Cardiac ventricle fibroblast (primary cell): ENCODE measurements at places on chromosomes 7 and 10. TPM values are rescaled to one million over a fixed set of nuclear protein-coding genes. Genes with fewer than 3 reads are reported as not detected.

The ETV1 gene
- total RNA-seq = 9.0 and 17.6 TPM in 2 replicates

The HECW1 gene
- not detected in 2 replicates for total RNA-seq

The SLC13A4 gene
- total RNA-seq = not detected in 2 replicates

The EDRF1 gene
- 9.3 and 9.4 TPM in 2 replicates for total RNA-seq

The MACROH2A2 gene
- 11.1 and 13.6 TPM in 2 replicates for total RNA-seq

The IGFBP3 gene
- total RNA-seq = 1,000 and 1,022 TPM in 2 replicates

The NEURL1 gene
- total RNA-seq = 0.12 and 0.68 TPM in 2 replicates

The CALHM3 gene
- total RNA-seq = not detected in 2 replicates

The FAM171A1 gene
- total RNA-seq = 21.0 and 23.4 TPM in 2 replicates

The PRR15 gene
- total RNA-seq = 4.2 and 4.8 TPM in 2 replicates

The PAPOLB gene
- 0.24 TPM in 1 of 2 replicates, not detected in the other for total RNA-seq

The TMEM176A gene
- total RNA-seq = 0.31 and 0.54 TPM in 2 replicates

The NUTM2E gene
- total RNA-seq = not detected in 2 replicates

The MMRN2 gene
- 2.4 and 3.3 TPM in 2 replicates for total RNA-seq

The SFRP5 gene
- total RNA-seq = 0.10 and 0.19 TPM in 2 replicates

The MMD2 gene
- not detected in 2 replicates for total RNA-seq

The STEAP1 gene
- 102 and 123 TPM in 2 replicates for total RNA-seq

The SH2B2 gene
- total RNA-seq = 4.6 and 6.7 TPM in 2 replicates

The SLC16A9 gene
- total RNA-seq = 0.37 and 0.59 TPM in 2 replicates

The ZNF117 gene
- 7.0 and 7.7 TPM in 2 replicates for total RNA-seq

The ADARB2 gene
- not detected in 2 replicates for total RNA-seq

The CC2D2B gene
- not detected in 2 replicates for total RNA-seq

The ITPRID1 gene
- not detected in 2 replicates for total RNA-seq

The GRID2IP gene
- total RNA-seq = not detected in 2 replicates
